Stimulated activated CD8-positive, alpha-beta memory T cell treated with anti-CD3 and anti-CD28 coated beads, Interleukin-4, amount 100 ng/mL, for 4 hours (primary cell): ENCODE measurements at places on chromosomes 16 and 17.

- DNase-seq = no peak
These were observed 3.7 kb downstream of the DUSP14 start for GRCh38 chr17:37493249-37494027.

DNA sequence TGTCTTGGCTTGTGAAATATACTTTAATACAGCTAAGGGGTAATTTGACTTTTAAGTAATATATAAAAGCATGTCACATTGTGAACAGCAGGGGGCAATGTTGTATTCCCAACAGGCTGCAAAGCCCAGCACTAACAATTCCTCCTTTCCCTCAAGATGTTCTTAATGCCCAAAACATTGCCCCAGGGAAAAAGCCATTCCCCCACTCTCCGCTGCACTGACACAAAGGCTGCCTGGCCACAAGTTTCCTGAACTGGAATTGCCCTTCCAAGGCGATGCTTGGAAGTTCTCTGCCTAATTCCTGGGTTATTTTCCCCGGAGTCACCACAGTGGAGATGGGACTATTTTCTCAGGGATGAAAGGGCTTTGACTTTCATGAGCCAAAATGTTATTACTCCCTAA is 27.2 kb downstream of the CLEC16A start:
- no peak for DNase-seq

GRCh38 chr17:54180950-54181349 is 358.2 kb downstream of the KIF2B start:
- no peak for DNase-seq

DNA sequence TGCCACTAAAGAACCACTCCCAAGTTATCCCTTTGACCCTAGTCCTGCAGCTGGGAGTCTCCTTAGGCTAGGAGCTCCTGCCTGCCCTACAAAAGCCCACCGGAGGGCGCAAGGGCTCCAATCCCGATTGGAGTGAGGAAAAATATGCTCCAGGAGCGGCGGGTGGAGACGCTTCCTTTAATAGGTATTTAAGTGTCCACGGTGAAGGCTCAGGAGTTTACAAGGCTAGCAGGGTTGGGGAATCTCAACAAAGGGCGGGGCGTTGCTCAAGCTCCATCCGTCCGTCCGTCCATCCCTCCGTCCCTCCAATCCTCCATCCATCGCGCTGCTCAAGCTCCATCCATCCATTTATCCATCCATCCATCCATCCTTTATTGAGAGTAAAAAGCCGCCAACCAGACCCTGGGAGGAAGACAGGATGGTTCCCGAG is 556 bp upstream of the SPNS1 start:
- no peak for DNase-seq

DNA sequence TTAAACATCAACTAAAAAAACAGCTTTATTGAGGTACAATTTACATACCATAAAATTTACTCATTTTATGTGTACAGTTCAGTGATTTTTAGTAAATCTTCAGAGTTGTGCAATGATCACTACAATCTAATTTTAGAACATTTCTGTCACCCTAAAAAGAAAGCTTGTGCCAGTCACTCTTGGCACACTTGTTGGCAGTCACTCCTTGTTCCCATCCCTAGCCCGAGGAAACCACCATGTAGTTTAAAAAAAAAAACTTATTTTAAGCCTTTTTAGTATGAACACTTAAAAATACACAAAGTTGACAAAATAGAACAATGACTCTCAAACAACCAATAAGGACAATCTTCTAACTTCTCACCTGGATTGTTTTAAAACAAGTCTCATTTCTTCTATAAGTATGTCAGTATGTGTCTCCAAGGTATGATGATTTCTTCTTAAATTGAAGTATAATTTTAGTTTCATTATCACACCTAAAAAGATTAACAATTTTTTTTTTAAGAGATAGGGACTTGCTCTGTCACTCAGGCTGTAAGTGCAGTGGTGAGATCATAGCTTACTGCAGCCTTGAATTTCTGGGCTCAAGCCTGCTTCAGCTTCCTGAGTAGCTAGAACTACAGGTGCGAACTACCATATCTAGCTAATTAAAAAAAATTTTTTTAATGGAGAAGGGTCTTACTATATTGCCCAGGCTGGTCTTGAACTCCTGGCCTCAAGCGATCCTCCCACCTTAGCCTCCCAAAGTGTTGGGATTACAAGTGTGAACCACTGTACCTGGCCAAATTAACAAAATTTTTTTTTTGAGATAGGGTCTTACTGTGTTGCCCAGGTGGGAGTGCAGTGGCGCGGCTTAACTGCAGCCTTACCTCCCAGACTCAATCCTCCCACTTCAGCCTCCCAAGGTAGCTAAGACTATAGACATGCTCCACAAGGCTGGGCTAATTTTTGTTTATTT is 53.2 kb downstream of the PPM1E start:
- no peak for DNase-seq

DNA sequence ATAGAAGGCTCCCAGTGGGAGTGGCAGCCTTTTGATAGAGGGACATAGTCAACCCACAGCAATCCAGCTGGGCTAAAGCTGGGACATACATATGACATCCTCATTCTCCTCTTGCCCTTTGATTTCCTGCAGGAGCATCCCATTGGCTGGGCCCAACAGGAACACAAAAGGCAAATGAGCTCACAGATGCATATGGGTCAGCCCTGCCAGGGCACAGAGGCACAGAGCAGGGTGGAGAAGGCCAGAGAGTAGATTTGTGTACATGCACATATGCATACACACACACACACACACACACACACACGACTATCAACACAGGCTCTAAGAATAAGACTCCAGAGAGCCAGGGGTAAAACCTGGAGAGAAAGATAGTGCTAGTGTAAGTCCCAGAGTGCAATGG is 58.6 kb downstream of the MMD start:
- DNase-seq = no peak

DNA sequence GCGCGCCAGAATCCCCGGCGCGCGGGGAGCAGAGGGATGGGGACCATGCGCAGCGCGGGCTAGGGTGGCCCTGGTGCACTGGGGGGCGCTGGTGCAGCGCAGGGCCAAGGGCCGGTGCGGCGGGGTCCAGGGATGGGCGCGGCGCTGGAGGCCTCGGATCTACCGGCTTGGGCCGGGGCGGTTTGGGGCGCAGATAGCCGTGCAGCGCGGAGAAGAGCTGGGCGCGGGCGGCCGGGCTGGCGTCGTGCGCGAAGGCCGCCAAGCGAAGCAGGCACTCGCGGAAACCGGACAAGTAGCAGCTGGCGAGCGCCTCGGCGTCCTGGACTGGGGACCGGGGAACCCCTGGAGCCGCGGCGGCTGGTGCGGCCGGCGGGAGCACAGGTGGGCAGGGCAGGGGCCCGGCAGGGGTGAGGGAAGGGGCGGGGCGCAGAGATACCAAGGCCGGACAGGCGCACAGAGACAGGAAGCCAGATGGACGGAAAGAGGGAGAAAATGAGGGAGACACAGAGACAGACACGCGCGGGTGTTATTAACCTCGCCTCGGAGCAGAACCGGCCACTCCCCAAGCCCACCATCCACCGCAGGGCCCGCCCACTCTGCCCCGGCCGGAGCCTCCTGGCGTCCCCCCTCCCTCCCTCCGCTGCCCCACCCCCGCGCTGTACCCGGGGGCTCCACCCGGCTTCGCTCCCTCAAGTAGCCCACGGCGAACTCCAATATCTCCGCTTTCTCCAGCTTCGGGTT is 2.1 kb downstream of the HES7 start:
- DNase-seq = no peak

GRCh38 chr16:85137323-85138072 is 25.2 kb upstream of the CIBAR2 start:
- DNase-seq = no peak

DNA sequence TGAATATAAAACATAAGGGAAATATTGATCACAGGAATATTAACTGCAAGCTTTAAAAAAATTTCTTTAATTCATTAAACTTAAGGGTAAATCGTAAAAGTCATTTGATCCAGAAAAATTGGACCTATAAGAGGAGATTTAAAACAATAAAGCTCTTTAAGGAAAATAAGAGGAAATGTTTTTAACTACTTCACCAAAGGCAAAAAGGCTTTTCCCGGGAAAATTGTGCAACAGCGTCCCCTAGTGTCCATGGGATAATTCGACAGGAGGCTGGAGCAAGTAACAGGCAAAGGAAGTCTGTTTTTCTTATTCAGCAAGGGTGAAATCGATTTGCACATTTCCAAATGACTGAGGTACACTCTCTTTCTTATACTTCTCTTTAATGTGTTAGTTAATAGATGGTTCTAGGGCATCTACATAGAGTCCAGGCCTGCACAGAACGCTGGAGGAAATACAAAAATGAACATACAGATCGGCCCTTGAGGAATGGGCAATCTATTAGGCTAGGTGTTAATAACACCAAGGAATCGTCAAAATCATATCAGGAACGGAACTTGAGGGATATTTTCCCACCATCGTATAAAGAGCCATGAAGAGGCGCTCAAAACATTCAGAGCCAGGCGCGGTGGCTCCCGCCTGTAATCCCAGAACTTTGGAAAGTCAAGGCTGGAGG is 61.4 kb downstream of the ZNF18 start:
- no peak for DNase-seq

- no peak for DNase-seq
These were observed 51.6 kb downstream of the NUP93 start for GRCh38 chr16:56781528-56781961.

- DNase-seq = no peak
These were observed 893.8 kb downstream of the KCNJ2 start for GRCh38 chr17:71063127-71063526.

GRCh38 chr16:23994615-23995014 is 158.8 kb downstream of the PRKCB start:
- DNase-seq = no peak

- no peak for DNase-seq
These were observed 206.8 kb downstream of the PRKCA start for GRCh38 chr17:66508896-66509844.

- DNase-seq = no peak
These were observed 4.5 kb upstream of the NAT9 start for GRCh38 chr17:74780443-74781238.

DNA sequence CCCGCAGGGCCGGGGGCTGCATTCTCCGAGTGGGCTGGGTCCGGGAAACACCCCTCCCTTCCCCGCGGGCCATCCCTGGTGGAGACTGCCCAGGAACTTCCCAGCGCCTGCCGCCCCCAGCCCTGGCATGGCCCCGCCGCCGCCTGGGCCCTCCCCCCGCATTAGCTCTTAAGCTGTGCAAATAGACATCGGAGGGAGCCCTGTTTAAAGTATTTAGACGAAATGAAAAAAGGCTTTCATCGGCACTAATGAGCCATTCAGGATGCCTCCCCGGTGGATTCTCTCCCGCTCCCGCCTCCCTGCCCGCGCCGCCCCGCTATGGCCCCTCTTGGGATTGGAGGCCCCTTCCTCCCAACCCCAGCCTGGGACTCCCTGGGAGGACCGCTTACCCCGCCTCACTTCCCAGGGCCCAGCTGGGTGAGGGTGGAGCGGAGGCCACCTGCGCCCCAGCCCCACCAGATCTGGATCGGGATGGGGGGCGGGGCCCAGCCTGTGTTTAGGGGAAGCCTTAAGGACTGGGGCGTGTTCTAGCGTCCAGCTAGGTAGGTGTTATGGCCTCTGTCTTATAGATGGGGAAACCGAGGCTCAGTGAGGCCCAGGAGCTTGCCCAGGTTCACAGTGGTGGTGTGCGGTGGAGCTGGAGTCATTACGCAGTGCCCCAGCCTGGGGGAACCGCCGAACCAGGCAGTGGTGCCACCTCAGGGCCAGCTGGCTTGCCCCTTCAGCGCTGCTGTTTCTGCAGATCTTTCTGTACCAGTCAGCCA is 19.7 kb downstream of the SEZ6 start:
- DNase-seq = no peak

- DNase-seq = no peak
These were observed 30.4 kb upstream of the FOXK2 start for GRCh38 chr17:82489117-82489516.

GRCh38 chr16:69384974-69385373 is 833 bp downstream of the TERF2 start:
- no peak for DNase-seq

DNA sequence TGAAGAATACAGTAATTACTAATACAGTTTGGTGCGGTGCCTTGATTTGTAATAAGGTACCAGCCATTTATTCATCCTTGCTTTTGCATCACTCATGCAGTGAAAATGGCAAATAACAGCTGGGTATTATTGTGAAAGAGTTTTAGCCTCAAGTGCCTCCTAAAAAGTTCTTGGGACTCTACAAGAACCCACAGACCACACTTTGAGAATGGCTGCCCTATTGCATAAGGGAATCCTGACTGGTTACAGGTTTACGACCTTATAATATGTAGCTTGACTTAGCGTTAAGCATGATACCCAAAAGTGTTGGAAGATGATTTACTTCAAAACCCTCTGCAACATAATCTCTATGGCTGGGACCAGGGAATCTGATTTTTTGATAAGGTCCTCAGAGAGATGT is 4.2 kb downstream of the MYH13 start:
- no peak for DNase-seq

- peak; percentile 33 for DNase-seq
These were observed 15.1 kb downstream of the FAM117A start for GRCh38 chr17:49748791-49749190.

DNA sequence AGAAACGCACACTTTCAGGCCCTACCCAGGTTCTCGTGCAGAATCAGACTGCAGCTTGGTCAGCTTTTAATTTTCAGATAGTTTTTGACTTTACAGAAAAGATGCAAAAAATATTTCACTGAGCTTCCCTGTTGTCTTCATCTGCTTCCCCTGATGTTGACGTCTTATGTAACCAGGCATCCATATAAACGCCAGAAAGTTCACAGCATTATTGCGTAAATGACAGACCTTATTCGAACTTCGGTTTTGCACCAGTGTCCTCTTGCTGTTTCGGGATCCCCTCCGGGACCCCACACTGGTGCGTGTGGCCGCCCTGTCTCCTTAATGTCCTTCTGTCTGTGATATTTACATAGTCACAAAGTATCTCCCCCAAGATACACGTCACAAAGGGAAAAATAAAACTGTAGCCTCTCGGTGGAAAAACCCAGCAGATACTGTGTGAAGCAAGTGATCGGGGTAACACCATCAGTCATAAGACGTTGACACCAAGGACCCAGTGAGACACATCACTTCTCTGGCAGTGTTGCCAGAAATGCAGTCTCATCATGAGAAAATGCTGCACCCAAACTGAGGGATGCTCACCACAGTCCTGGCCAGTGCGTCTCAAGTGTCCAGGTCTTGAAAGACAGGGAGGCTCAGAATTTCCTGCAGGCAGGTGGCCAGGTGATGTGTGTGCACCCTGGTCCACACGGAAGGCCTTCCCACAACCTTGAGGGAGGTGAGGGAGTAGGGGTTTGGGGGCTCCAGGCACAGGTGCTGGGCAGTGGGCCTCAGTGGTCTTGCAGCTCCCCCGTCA is 4.3 kb downstream of the BANP start:
- no peak for DNase-seq

DNA sequence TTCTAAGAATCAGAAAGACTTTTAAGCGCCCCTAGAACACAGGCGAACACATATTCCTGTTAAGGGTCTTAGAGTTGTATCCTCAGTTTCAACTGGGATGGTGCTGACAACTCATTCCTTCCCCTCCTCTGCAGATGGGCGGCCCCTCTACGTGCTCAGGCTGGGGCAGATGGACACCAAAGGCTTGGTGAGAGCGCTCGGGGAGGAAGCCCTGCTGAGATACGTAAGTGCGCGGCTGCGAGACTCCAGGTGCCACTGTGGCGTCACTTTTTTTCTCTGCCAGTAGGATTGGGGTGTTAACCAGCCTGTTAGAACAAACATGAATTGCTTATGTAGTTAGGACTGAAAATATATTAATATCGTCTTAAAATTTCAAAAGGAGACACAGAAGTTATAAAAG is 62.7 kb downstream of the SEC14L1 start:
- no peak for DNase-seq

GRCh38 chr17:45692661-45693060 is 91.5 kb upstream of the CRHR1 start:
- no peak for DNase-seq

- no peak for DNase-seq
These were observed 2.7 kb upstream of the SP6 start for GRCh38 chr17:47853616-47854015.
